ENCODE measurements at places on chromosomes 4 and X.

DNA sequence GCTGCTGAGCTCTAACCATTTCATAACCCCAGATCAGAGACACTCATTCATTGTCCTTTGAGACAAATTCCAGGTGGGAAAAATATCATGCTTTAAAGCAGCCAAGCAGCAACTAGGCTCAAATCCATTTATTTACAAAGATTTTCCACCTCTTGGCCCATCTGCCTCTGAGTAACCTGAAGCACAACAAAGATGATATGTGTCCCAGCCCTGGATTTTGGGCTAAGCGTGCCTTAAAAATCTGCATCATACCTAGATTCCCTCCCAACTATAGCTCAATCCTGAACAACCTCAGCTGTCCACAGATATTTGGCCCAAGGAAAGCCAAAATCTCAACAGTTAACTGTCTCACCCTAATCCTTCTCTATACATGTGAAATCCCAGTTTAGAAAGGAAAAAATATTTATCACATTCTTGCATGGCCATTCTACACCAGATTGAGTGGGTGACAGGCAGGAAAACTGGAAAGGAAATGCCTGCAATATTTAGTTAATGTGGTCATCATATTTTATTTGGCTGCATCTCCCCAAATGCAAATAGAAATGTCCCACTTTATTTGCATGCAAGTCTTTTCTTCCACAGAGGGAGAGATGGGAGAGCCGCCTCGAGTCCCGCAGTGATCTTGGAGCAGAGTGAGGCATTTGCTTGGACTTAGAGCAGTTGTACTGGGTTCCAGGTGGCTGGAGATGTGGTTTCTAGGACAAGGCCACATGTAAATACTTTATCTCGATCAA lies 146.4 kb upstream of the EOLA2 start:
- DNase-seq: no peak

DNA sequence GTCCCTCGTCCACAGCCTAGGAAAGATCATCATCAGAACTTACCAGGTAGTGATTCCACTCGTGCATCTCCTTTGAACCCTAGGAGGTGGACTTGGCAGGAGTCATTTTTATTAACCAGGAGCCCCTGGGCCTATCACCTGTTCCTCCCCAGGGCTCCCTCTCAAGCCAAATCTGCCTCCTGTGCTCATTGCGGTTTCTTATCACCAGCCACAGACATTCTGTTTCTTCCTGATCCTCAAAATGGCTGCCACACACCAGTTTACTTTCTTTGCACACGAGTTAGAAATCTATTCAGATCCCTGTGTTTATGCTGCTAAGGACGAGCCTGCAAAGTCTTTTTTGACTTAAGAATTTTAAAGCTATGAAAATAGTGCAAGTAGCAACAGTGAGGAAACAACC lies 354.5 kb upstream of the BOD1L1 start:
- no peak for DNase-seq

DNA sequence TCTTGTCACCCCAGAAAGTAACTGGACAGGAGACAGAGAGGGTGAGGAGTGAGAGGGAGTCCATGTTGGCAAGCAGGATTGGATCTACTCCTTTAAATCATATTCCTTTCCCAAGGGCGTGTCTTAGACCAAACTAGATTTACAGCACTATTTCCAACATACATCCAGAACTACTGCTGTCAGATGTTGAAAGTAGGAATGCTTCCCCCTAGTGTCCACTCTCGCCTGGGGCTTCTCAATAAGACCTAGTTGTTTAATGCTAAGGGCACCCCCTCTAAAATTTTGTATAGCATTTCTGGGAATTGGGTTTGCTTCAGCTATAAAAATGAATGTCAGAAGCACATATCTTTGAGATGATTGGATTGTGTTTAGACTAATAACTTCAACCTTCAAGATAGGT lies 13.3 kb downstream of the OFD1 start:
- DNase-seq: peak; percentile 29

DNA sequence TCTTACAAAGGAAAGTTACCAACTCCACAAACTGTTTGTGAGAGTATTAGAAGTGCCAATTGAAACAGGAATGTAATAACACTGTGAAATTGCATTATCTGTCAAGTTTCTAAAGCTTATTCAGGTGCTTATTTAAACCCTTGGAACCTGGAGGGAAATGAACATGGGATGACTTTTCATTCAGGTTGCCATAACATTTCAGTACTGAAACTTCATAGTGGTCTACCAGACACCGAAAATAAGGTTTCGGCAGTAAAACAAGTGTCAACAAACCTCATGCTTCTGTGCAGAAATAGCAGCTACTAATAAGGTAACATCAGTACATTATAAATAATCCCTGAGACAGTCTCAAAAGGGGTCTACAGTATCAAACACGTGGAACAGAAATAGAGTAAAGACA lies 890.7 kb upstream of the INTU start:
- no peak for DNase-seq

DNA sequence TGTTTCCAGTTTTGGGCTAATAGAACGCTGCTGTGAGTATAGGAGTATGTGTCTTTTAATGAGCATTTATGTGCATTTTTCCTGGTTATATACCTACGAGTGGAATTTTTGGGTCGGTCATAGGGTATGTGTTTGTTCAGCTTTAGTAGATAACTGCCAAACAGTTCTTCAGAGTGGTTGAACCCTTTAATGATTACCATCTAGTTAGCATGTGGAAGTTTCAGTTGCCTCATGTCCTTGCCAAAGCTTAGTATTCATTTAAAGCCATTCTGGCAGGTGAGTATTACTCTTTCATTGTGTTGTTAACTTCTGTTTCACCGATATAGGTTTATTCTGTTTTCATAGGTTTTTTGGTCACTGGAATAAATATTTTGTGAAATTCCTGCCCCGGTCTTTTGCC lies 229.1 kb downstream of the ARHGAP10 start:
- DNase-seq: no peak

GRCh38 chrX:54093571-54093970 lies 49.3 kb upstream of the PHF8 start:
- DNase-seq: no peak

DNA sequence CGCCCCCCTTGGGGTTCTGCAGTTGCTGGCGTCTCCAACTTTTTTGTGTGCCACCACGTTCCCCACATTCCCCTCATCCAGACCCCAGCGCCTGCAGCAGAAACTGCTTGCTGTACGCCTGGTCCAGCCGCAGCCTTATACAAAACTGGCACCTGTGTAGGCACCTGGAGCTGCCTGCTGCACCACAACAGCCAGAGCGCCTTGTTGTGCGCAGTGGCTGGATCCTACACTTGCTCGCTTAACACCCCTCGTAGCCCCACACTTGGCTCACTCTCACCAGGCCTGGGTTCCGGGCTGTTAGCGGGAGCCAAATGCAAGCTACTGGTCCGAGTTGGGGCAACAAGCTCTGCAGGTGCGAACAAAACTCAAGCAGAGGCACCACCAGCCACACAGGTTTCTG lies 136.8 kb downstream of the TECRL start:
- DNase-seq: no peak

GRCh38 chr4:122500852-122501501 lies 44.5 kb upstream of the IL2 start:
- no peak for DNase-seq

- DNase-seq: no peak
Measured at GRCh38 chrX:136143711-136144110, 3.6 kb upstream of the FHL1 start.

- DNase-seq: no peak
Measured at GRCh38 chr4:173535957-173536356, 5.9 kb upstream of the HAND2 start.
